Stomach (tissue), 19 donors: ENCODE measurements at places on chromosomes 12 and 14. TPM values are rescaled to one million over a fixed set of nuclear protein-coding genes. Genes with fewer than 3 reads are reported as not detected.

Gene CCDC196
- not detected for polyA plus RNA-seq

DNA sequence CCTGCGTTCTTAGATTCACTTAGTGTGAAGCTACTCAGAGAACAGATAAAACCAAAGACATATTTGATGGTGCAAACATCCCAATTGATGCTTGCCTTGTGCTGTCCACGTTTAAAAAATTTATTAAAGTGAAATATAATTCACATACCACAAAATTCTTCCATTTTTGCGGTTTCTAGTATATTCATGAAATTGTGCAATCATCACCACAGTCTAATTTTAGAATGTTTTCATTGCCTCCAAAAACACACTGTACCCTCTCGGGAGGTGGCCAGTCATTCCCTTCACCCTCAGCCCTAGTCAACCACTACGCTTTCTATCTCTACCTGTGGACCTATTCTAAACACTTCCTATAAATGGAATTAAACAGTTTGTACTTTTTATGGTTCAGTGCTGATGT lies 1109.2 kb downstream of the FLRT2 start:
- no peak overlapping the region for H3K27ac ChIP-seq
- H3K4me1 ChIP-seq, result no peaks in the 10 kb centered on the region
- H3K36me3 ChIP-seq, result no peaks in the 10 kb centered on the region

- H3K27me3 ChIP-seq, result no peaks in the 10 kb centered on the region
- H3K36me3 ChIP-seq, result no peaks in the 10 kb centered on the region
- DNase-seq, result no peak
- H3K4me1 ChIP-seq, result peaks cover 9% of the 10 kb centered on the region
- H3K4me3 ChIP-seq, result no peak overlapping the region
Measured at GRCh38 chr14:31941487-31941886, 135.6 kb upstream of the ARHGAP5 start.

Gene KRT71
- polyA plus RNA-seq, result not detected

DNA sequence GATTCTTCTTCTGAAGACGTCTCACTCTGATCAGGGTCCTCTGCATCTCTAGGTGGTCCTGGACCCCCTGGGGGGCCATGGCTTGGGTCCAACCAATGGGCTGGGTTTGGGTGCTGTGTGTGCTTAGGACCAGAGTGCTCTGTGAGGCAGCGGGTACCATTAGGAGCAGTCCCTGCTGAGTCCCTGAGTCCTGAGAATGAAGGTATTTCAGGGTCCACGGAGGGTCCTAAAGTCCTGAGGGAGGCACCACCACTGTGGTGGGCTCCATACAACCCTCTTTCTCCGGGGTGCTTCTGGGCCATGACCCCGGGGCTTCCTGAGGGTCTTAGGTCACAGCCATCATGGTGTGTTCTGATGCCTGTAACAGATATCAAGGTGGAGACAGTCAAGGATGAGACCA lies 1.0 kb downstream of the DNAJC14 start:
- no peak for DNase-seq
- peak overlapping the region; percentile 97 for H3K27ac ChIP-seq
- peaks cover 6% of the 10 kb centered on the region for H3K36me3 ChIP-seq
- H3K27me3 ChIP-seq, result no peaks in the 10 kb centered on the region
- peaks cover 83% of the 10 kb centered on the region for H3K4me1 ChIP-seq
- H3K4me3 ChIP-seq, result peak overlapping the region; percentile 98

DNA sequence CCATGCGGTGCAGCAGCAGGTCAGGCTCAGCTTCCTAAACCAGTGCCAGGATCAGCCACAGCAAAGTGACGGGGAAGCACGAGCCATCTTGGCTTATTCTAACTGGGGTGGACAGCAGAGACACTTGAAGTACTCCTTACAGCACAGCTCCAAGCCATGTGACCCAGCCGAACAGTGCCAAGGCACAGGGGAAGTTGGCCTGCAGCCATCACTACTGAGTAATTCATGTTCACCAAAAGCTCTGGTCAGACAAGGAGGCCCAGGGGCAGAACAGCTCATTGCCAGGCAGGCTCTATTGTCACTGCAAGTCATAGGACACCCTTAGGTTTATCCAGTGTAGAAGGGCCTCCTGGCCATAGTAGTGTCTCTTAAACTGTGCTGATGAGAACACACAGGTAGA lies 23.4 kb upstream of the SLC35F4 start:
- no peaks in the 10 kb centered on the region for H3K27me3 ChIP-seq
- no peaks in the 10 kb centered on the region for H3K36me3 ChIP-seq
- no peak overlapping the region for H3K27ac ChIP-seq

GRCh38 chr12:25992026-25992782 lies 33.7 kb downstream of the RASSF8 start:
- no peak for DNase-seq
- no peaks in the 10 kb centered on the region for H3K27me3 ChIP-seq
- peaks cover 38% of the 10 kb centered on the region for H3K4me1 ChIP-seq
- no peaks in the 10 kb centered on the region for H3K36me3 ChIP-seq
- H3K27ac ChIP-seq, result no peak overlapping the region

Gene NELL2
- 0.50 TPM for polyA plus RNA-seq

Gene TMEM233
- 0.25 TPM for polyA plus RNA-seq

GRCh38 chr12:2409656-2410265 lies 357.0 kb downstream of the CACNA1C start:
- H3K36me3 ChIP-seq, result no peaks in the 10 kb centered on the region
- H3K27me3 ChIP-seq, result no peaks in the 10 kb centered on the region
- no peaks in the 10 kb centered on the region for H3K4me1 ChIP-seq
- no peak for DNase-seq
- no peak overlapping the region for H3K4me3 ChIP-seq

Gene TMTC2
- polyA plus RNA-seq, result 7.6 TPM

GRCh38 chr14:26598081-26598671 lies 343 bp upstream of the NOVA1 start:
- peaks cover 16% of the 10 kb centered on the region for H3K4me1 ChIP-seq
- H3K27me3 ChIP-seq, result peaks cover 39% of the 10 kb centered on the region
- H3K36me3 ChIP-seq, result no peaks in the 10 kb centered on the region
- H3K4me3 ChIP-seq, result peak overlapping the region; percentile 66

GRCh38 chr12:3115078-3115477 lies 37.9 kb downstream of the TSPAN9 start:
- H3K27ac ChIP-seq, result no peak overlapping the region
- DNase-seq, result no peak
- no peaks in the 10 kb centered on the region for H3K27me3 ChIP-seq

- peak; percentile 81 for DNase-seq
- H3K4me3 ChIP-seq, result no peak overlapping the region
- peaks cover 54% of the 10 kb centered on the region for H3K4me1 ChIP-seq
- H3K27ac ChIP-seq, result peak overlapping the region; percentile 74
Measured at GRCh38 chr14:104746934-104747481, 5.9 kb upstream of the SIVA1 start.

DNA sequence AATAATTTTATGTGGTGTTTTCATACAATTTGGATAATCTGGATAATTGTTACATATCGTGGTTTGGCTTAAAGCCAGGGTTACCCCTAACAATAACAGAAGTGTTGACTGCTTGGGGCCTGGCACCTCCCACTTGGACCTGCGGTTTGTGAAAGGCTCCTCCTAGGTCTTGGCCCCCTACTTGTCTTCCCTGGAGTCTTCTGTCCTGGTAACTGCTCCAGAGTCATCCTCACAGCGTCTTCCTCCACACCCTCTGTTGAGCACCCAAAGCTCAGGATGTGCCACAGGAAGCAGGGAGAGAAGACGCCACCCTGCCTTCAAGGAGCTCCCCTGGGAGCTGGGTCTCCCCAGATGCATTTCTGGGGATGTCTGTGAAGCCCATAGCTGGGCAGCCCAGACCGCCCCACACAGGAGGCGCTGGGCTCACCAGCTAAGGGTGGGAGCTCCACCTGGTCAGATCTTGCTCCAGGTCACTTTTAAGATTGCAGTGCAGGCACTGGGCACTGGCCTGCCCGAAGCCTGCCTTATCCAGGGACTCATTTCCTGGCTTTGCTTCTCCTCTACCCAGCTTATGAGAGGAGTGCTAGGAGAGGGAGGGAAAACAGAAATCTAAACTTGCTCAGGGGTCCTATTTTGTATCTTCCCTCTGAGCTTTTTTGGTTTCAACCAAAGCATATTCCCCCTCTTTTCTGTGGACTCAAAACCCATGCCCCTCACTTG lies 98.2 kb downstream of the ZFP36L1 start:
- peak overlapping the region; percentile 38 for H3K27ac ChIP-seq
- H3K27me3 ChIP-seq, result no peaks in the 10 kb centered on the region
- DNase-seq, result no peak
- H3K4me1 ChIP-seq, result peaks cover 6% of the 10 kb centered on the region
- H3K4me3 ChIP-seq, result no peak overlapping the region
- no peaks in the 10 kb centered on the region for H3K36me3 ChIP-seq

DNA sequence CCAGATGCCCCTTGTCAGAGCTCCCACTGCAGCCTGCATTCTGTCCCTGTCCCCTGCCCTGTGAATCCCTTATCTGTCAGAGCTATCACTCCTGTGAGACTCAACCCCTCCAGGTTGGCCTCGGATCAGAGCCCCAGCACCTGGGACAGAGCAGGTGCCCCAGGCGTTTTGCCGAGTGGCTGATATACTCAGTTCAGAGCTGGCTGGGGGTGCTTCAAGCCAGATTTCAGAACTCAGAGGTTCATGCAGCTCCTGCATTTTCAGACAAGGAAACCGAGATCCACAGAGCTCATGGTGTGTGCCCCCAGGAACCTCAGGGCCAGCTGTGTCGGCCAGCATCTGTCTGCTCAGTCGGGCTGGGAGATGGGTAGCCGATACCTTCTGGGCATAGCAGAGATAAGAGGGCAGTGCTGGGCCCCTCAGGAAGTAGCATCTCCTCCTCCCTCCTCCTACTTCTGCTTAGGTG lies 228.0 kb upstream of the RTL1 start:
- no peak overlapping the region for H3K4me3 ChIP-seq
- no peaks in the 10 kb centered on the region for H3K36me3 ChIP-seq
- no peaks in the 10 kb centered on the region for H3K4me1 ChIP-seq
- peak; percentile 1 for DNase-seq
- peaks cover 67% of the 10 kb centered on the region for H3K27me3 ChIP-seq

Gene RPGRIP1
- not detected for polyA plus RNA-seq

- H3K27me3 ChIP-seq, result peaks cover 96% of the 10 kb centered on the region
- H3K27ac ChIP-seq, result no peak overlapping the region
- peak overlapping the region; percentile 12 for H3K4me3 ChIP-seq
- H3K4me1 ChIP-seq, result no peaks in the 10 kb centered on the region
- no peaks in the 10 kb centered on the region for H3K36me3 ChIP-seq
Measured at GRCh38 chr12:53757101-53757770, 5.5 kb upstream of the CISTR start.

- no peaks in the 10 kb centered on the region for H3K27me3 ChIP-seq
- H3K27ac ChIP-seq, result no peak overlapping the region
- H3K4me1 ChIP-seq, result no peaks in the 10 kb centered on the region
- H3K4me3 ChIP-seq, result no peak overlapping the region
- DNase-seq, result no peak
Measured at GRCh38 chr12:131230340-131231031, 276.8 kb downstream of the ADGRD1 start.

GRCh38 chr14:105900398-105901160 lies 374.2 kb downstream of the TMEM121 start:
- no peak for DNase-seq
- no peak overlapping the region for H3K4me3 ChIP-seq
- peaks cover 21% of the 10 kb centered on the region for H3K27me3 ChIP-seq
- no peaks in the 10 kb centered on the region for H3K4me1 ChIP-seq

DNA sequence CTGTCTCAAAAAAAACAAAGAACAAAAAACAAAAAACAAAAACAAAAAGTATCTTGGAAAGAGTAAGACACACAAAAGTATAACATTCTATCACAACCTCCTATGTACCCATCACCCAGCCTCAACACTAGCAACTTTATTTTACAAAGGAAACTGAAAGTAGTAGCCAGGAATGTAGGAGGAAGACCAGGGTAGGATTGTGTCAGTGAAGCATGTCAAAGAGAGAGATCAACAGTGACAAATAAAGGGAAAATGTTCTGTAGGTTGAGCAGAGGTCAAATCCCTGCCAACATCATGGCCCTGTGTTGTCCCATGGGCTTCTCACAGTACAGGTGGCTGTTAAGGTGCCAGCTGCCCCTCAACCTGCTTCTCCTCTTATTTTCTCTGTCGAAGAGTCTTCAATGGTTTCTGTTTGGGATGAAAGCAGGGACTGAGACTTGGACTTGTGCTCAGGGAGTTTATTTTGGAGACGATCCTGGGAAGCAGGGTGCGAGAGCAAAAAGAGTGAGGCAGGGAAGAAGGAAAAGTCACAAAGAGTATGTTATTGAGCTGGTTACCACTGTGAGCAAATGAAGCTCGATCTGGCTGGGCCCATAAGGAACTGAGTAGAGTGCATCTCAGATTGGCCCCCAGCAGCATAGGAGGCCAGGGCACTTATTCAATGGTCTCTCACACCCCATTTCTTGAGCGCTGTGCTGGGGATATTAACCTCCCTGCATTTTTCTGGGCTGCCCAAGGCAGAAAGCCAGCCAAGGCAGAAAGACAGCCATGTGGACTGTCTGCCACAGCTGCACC lies 29.4 kb upstream of the CTDSP2 start:
- H3K36me3 ChIP-seq, result no peaks in the 10 kb centered on the region
- H3K4me1 ChIP-seq, result no peaks in the 10 kb centered on the region
- no peak overlapping the region for H3K27ac ChIP-seq
- no peak for DNase-seq
- no peak overlapping the region for H3K4me3 ChIP-seq
- H3K27me3 ChIP-seq, result no peaks in the 10 kb centered on the region

Gene FAM90A1
- not detected for polyA plus RNA-seq

- H3K36me3 ChIP-seq, result no peaks in the 10 kb centered on the region
- no peaks in the 10 kb centered on the region for H3K27me3 ChIP-seq
- no peak overlapping the region for H3K4me3 ChIP-seq
- DNase-seq, result peak; percentile 77
- no peaks in the 10 kb centered on the region for H3K4me1 ChIP-seq
Measured at GRCh38 chr12:93990832-93991803, 157.3 kb upstream of the PLXNC1 start.

Gene FGD4
- polyA plus RNA-seq, result 9.0 TPM

DNA sequence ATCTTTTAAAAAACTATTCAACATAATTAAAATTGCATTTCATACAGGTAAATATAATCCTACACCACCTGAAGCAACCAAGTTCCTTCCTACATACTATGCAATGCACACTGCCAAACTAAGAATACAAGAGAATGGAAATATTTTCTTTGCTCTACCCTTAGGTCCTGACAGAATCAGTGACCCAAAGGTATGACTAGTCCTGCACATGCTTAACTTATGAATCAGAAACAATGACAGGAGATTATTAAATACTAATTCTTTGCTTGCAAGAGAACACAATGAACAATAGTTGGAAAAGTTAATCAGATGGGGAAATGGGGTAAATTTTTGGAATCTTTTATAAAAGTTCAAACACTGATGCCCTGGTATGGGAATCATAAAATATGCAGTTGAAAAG lies 220.1 kb downstream of the SOX5 start:
- no peaks in the 10 kb centered on the region for H3K27me3 ChIP-seq
- no peaks in the 10 kb centered on the region for H3K36me3 ChIP-seq
- H3K4me3 ChIP-seq, result no peak overlapping the region
- DNase-seq, result no peak
- no peaks in the 10 kb centered on the region for H3K4me1 ChIP-seq

DNA sequence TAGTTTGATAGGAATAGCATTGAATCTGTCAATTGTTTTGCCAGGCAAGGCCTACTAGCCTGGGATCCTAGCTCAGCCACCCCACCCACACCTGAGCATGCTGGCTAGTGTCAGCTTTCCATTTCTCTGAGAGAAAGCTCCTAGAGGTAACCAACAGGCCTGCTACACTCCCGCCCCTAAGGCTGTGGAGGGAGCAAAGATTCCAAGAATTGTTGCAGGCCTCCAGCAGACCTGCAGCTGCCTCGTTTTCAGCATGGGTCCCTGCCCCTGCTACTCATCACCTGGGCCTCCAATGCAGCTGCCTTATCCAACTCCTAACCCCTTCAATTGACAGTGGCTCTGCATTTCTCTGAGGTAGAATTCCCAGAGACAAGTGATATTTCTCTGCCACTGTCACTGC lies 852.4 kb upstream of the MDGA2 start:
- H3K36me3 ChIP-seq, result no peaks in the 10 kb centered on the region
- H3K27ac ChIP-seq, result no peak overlapping the region

Gene PDE3A
- 0.19 TPM for polyA plus RNA-seq

Gene TPPP2
- polyA plus RNA-seq, result not detected

Gene ZNF891
- polyA plus RNA-seq, result 0.25 TPM
